Stimulated activated CD4-positive, alpha-beta T cell treated with anti-CD3 and anti-CD28 coated beads, Interleukin-15, amount 100 ng/mL, for 1 hour (primary cell): ENCODE measurements at places on chromosomes 4 and X.

DNA sequence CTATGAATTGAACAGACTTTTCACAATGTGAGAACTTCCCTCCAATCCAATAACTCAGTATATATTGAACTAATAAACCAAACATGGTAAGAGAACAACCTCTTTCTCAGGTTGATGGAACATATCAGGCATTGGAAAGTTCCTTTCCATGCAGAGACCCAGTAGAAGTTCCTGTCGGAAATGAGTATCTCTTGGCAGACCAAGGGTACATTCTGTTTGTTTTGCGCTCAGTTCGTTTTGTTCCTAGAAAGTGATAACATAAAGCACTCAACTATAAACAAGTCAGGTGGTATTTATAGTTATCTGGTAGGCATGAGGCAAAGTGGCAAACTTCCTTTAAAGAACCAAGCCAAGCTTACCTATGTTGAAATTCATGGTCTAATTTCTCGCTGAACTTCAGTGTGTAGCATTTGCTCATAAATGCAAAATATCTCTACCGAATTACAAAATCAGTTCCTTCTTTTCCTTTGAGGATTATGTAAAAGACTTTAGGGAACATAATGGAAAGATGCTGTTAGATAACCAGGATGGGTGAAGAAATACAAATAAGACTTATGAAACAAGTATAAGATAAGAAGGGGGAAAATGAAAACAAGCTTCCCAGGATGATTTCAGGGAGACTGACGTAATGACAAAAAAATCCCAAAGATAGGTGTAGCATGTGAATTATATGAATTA, 120.3 kb downstream of the ARHGAP24 start:
- DNase-seq: no peak

DNA sequence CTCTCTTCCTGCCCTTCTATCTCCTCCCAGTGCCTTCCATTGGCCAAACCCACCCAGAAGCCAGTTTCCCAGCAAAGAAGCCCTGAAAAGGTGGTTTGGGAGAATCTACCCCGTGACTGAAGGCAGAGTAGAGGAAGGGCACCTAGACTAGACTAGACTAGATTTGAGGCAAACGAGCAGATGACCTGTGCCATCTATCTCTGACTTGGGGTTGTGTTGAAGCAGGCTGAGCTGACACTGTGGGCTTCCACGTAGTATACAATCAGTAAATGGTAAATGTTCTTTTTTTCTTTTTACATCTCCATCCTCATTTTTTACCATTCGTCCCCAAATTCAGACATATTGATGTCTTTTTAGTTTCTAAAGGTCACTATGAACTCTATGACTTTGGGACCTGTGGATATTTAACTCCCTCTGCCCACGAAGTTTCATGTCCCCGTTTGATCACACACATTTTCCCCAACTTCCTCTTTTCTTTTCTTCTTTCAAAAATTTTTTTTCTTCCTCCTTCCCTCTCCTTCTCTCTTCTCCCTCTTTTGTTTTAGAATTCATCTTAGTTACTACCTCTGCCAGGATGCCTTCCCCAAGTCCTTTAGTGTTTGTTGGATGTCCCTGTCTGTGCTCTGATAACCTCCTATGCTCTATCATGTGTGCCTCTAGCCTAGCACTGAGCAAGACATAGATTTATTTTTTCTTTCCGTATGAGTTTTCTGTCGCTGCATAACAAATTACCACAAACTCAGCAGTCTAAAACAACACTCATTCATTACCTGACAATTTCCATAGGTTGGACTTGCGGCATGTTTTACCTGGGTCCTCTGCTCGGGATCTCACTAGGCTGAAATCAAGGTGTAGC, 6.2 kb upstream of the AFF1 start:
- DNase-seq: no peak

GRCh38 chr4:7244751-7245320, 52.5 kb downstream of the SORCS2 start:
- DNase-seq: no peak

DNA sequence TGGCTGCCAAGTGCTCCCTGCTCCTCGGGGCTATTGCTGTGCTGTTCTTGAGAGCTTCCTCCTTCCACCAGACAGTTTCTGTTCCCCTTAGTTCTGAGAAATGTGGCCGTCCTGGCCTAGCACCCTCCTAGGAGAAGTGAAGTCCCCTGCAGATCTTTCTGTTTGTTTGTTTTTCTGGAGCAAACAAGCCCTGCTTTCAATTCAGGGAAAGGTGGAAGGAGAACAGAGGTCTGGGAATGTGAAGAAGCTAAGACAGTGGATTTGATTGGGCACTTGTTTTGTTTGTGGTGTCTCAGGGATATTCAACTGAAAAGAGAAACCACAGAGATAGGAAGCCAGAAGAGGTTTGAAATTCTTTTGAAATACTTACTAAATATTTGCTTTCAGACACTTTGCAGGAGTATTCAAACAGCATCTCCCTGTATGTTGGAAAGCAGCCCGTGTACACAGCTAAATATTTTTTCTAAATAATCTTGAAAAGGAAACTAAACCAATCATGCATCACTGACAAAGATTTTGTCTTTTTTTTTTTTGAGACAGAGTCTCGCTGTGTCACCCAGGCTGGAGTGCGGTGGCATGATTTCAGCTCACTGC, 36.5 kb upstream of the PPM1K start:
- DNase-seq: peak; percentile 12

DNA sequence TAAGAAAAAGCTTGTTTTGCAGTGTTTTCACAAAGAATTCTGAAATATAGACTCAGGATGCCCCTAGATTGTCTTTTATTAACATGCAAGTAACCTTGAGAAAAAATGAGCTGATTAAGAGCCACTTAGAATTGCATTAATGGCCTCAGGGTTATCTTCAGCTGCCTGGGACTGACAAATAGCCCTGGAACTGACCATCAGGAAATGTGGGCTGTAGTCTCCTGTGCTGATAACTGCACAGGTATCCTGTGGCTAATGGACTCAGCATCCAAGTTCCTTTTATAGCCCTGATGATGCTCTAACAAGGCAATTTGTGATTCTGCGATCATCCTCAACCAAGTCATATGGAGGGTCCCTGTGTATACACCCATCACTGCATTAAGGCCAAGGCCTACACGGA, 17.0 kb downstream of the CA5B start:
- DNase-seq: no peak

GRCh38 chr4:94457692-94458106, 6.0 kb downstream of the PDLIM5 start:
- DNase-seq: no peak

GRCh38 chr4:118918388-118918787, 29.7 kb downstream of the SYNPO2 start:
- no peak for DNase-seq

GRCh38 chrX:139972113-139972512, 6.8 kb upstream of the CXorf66 start:
- no peak for DNase-seq

GRCh38 chrX:107205770-107206696, at the start of the genes DNAAF6 and NUP62CL:
DNAAF6 (plus strand) TSS chrX:107206611; CDS start chrX:107212876, 6,265 bp downstream.
NUP62CL (minus strand) TSS chrX:107206433; CDS start chrX:107175146, 31,287 bp downstream.
- DNase-seq: peak; percentile 33

DNA sequence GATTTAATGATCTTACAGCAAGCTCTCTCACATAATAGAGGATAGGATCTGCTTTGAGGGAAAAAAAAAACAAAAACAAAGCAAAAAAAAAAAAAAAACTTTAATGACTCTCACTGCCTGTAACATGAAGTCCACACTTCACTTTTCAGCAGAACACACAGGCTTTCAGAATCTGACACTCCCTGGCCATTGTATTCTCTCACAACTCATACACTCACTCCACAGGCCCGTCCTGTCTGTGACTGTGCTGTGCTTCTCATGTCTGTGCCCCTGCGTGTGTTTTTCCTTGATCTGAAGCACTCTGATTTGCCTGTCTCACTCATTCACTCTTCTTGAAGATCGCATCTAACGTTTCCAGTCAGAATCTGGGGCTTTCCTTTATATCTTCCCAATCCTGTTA, 460.8 kb downstream of the TMA16 start:
- no peak for DNase-seq

GRCh38 chr4:179437962-179438361, 1995.7 kb upstream of the AGA start:
- no peak for DNase-seq

DNA sequence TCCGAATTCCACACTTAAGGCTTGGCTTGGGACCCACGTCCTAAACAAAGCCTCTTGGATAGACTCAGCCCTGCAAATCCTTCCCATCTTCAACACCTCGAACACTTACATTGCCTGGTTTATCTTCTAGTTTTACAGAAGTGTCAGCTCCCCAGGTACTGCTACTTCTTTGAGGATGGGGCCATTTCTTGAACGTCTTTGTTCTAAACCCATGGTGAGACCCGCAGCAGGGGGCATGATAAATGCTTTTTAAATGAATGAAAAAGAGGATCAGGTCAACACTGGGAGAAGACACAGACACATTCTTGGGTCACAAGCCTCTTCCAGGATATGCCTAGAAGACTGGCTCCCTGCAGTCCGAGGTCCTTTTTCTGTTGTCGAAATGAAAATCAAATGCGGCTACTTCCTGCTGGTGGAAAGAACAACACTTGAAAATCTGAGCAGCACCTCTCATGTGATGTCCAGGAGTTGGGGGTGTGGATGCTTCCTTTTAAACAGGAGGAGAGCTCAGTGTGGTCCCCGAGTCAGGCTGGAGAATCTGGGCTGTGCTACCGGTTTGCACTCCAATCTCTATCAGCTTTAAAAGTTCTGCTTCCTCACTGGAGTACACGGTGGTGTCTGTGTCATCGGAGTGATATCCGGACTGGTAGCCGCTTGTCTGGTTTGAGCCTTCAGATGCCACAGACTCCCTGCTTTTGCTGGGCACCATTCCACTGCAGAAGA, 45.8 kb downstream of the KDR start:
- DNase-seq: no peak

DNA sequence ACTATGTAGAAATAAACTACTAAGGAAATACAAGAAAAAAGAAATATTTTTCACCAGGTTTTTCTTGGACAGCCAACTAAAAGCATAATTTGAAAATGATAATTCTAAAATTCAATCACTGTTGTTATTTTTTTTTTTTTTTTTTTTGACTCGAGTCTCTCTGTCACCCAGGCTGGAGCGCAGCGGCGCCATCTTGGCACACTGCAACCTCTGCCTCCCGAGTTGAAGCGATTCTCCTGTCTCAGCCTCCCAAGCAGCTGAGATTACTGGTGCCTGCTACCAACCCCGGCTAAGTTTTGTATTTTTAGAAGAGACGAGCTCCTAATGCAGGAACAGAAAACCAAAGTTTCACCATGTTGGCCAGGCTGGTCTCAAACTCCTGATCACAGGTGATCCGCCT, 122.3 kb upstream of the UGT8 start:
- no peak for DNase-seq

- no peak for DNase-seq
Measured at GRCh38 chrX:50698944-50699343, 115.0 kb downstream of the SHROOM4 start.

DNA sequence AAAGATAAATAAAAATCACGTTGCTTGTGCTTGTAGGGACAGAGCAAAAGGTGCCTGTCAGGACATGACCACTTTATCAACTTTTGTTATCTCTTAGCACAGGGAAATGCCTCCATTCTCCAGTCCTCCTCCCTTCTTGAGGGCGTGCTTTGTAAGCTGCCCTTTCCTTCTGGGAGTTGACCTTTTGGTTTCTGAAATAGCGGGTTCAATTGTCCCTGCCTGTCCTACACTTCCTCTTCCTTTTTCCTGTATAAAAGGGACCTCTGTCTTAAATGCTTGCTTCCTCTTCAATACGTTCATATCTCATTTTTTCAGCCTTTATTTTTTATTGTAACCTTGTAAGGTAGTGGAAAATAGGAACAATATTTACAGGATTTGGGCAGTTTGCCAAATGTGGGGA, 153.5 kb downstream of the SH3BGRL start:
- no peak for DNase-seq

- DNase-seq: no peak
Measured at GRCh38 chr4:145909773-145910172, 28.9 kb downstream of the ZNF827 start.

DNA sequence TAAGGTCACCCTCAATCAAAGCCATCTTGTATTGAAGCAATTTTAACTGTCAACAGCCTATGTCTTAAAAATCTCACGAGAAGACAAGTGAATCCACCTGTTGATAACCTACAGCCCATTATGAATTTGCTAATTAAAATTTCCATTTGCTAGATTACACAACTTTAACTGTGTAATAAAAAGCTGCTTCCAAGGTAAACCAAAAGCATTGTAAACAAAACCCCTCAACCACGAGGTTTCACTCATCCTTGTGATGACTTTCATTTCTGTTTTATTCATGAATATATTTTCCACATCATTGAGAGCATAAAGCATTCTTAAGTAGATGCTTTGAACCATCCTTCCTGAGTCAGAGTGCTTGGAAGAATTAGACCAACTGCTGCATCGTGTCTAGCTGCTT, 217.5 kb upstream of the GYPA start:
- DNase-seq: no peak

- DNase-seq: no peak
Measured at GRCh38 chr4:104811727-104812126, 317.0 kb upstream of the CXXC4 start.

GRCh38 chr4:119261986-119262385, 49.5 kb downstream of the USP53 start:
- DNase-seq: no peak

DNA sequence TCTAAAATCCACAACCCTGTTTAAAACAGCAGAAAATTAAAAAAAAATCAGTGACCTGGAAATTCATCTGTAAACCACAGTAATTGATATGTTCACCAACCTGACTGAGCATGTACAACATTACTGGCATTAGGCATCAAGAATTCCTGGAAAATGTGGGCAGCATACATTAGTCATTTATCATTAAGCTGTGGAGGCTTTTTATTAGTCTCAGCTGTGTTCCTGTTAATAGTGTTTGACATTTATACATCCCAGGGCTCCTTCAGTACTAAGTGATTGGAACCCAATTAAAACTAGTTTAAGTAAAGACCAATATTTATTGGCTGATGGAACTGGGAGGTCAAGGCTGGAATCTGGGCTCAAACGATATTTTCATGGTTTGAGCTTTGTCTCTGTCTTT, 227.3 kb upstream of the GIMD1 start:
- no peak for DNase-seq

DNA sequence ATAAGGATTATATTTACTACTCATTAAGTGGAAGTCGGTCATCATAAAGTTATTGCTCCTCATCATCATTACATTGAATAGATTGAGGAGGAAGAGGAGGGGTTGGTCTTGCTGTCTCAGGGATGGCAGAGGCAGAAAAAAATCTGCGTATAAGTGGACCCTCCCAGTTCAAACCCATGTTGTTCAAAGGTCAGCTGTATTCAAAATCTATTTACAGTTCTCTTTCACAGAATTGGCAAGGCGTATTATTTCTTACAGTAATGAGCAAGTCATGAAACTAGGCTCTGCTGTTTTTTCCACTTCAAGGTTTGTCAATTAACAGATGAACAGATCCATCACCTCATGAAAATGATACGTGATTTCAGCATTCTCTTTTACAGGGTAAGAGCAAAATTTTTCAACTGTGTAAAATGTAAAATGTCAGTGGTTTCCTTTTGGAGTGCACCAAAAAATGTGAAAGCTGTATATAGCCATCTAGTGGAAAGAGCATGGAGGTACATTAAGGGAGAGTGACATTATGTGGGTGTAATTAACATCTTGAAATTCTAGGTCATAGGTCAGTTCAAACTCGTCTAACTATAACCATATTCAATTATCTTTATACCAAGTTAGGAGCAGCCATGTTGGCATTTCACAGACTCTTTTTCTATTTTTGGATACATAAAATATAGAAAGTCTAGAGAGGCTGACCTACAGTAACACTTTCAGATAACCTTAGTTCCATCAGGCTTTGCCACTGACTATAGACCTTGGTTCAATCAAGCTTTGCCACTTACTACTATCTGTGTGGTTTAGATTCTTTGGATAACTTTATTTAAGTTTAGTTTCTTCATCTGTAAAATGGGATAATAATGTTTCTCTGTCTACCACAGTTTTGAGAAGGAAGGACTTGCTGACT, 30.1 kb downstream of the NEIL3 start:
- DNase-seq: no peak

- no peak for DNase-seq
Measured at GRCh38 chrX:6225288-6225910, 3.3 kb downstream of the NLGN4X start.
